Naive B cell (primary cell): ENCODE measurements at places on chromosomes 16 and 17. TPM values are rescaled to one million over a fixed set of nuclear protein-coding genes. Genes with fewer than 3 reads are reported as not detected.

CPHXL2 gene
- not detected for polyA plus RNA-seq

MYH3 gene
- not detected for polyA plus RNA-seq

CDR2 gene
- 6.6 TPM for polyA plus RNA-seq

AHSP gene
- not detected for polyA plus RNA-seq

SEZ6L2 gene
- not detected for polyA plus RNA-seq

ANKRD40CL gene
- not detected for polyA plus RNA-seq

CLEC18A gene
- polyA plus RNA-seq, result not detected

PTGES3L gene
- polyA plus RNA-seq, result 0.47 TPM

DVL2 gene
- polyA plus RNA-seq, result 33.1 TPM

PRAC1 gene
- polyA plus RNA-seq, result not detected

FBXL16 gene
- 0.65 TPM for polyA plus RNA-seq
